ENCODE measurements at places on chromosomes 2 and 18. TPM values are rescaled to one million over a fixed set of nuclear protein-coding genes. Genes with fewer than 3 reads are reported as not detected.

OSR1 gene
- not detected for total RNA-seq

FBXO15 gene
- total RNA-seq: 0.71 TPM

ABCG8 gene
- total RNA-seq: not detected

- DNase-seq: peak; percentile 79
Observed at GRCh38 chr2:158539176-158540005, 82.6 kb downstream of the PKP4 start.

DNA sequence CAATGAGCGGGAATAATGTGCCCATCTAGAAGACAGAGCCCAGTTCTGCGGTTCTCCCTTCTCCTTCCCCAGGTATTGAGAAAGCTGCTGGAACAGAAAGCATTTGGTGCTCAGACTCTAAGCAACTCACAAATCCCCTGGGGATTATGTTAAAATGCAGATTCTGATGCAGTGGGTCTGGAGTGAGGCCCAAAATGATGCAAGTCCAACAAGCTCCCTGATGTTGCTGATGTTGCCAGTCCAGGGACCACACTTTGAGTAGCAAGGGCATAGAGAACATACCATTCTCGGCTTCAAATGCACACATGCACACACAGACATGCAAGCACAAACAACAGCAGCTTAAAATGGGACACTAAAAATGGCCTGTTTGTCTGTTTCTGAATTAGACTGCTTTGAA is 274.8 kb upstream of the NCKAP5 start:
- DNase-seq: no peak

- DNase-seq: no peak
Observed at GRCh38 chr2:114468343-114468742, 25.9 kb downstream of the DPP10 start.

GRCh38 chr2:9191041-9191481 is 15.6 kb upstream of the ASAP2 start:
- peak; percentile 97 for DNase-seq

- no peak for DNase-seq
Observed at GRCh38 chr2:65731476-65731875, 299.1 kb upstream of the SPRED2 start.

DNA sequence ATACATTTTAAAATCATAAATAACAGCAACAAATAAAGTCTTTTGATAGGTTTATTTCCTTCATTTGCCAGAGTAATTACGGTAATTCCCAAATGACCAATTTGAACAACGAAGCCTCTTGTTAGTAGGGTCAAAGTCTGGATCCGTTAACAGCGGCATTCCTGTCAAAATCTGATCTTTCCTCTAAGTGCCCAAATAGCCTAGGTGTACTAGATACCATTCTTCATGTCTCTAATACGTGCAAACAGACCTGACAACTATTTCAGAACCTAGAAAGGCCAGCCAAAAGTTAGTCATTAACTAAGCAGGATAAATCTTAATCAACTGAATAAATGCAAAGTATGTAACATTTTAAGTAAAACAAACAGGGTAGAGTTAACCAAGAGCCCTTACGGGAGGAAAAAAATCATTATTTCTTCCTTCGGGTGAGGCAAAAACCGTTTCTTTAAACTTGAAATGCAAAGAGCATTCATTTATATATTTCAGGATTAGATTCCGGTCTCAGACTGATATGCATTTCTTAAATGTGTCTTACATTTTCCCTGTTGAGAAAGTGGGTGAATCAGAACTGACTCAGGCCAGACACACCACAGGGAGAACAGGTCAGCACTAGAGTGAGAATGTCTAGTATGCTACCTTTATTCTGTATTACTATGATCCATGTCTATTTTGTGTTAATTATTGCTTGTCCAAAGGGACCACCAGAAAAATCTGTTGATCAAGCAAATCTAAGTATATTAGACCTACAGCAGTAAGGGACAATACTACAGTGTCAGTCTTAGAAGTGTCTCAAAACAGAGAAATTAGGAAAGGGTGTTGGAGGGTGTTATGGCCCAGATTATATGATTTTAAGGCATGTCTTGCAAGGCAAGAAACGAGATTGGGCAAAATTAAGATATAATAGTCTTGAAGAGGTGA is 141.5 kb upstream of the NDUFV2 start:
- DNase-seq: peak; percentile 67

DNA sequence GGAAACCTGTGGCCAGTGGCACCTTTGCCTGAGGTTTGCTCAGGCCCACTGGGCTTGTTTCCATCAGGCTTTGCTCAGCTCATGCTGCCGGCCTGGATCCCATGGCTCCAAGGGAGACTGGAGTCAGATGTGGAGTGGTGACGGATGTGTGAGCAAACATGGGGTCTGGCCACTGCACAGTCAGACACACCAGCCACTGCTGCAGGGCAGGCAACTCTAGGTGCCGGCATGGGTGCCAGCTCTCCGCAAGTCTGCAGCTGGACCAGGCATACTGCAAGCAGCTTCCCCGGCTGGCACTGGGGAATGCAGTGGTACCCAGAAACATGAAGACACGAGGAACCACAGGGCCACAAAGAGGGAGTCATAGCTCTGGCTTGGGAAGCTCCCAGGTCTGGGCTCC is 37.4 kb downstream of the TDRD15 start:
- no peak for DNase-seq

- DNase-seq: no peak
Observed at GRCh38 chr2:2850218-2850755, 519.2 kb upstream of the MYT1L start.

- DNase-seq: no peak
Observed at GRCh38 chr2:109400102-109400501, 213.7 kb downstream of the SEPTIN10 start.

Measured in M059J (cell line).